ENCODE measurements at places on chromosomes 3 and 15. TPM values are rescaled to one million over a fixed set of nuclear protein-coding genes. Genes with fewer than 3 reads are reported as not detected.

The C15orf62 gene
- total RNA-seq = 0.44 TPM

The DAZL gene
- total RNA-seq = 0.13 TPM

The FSIP1 gene
- 0.61 TPM for total RNA-seq

The TMEM266 gene
- 0.40 TPM for total RNA-seq

The LRRC31 gene
- total RNA-seq = not detected

The GOLGA6L10 gene
- total RNA-seq = 1.1 TPM

The WDR49 gene
- not detected for total RNA-seq

The POMGNT2 gene
- 12.8 TPM for total RNA-seq

The HACD3 gene
- 47.9 TPM for total RNA-seq

The GOLGA6D gene
- not detected for total RNA-seq

The INSYN1 gene
- total RNA-seq = not detected

The UNC13C gene
- total RNA-seq = not detected

The ALDH1L1 gene
- not detected for total RNA-seq

The GHSR gene
- not detected for total RNA-seq

The TRPM1 gene
- not detected for total RNA-seq

The CIB2 gene
- total RNA-seq = 2.8 TPM

The ADGRG7 gene
- total RNA-seq = not detected

The SLC51B gene
- total RNA-seq = not detected

The ZNF80 gene
- total RNA-seq = 2.1 TPM

The GOLGA8M gene
- not detected for total RNA-seq

All from activated CD8-positive, alpha-beta memory T cell treated with anti-CD3 and anti-CD28 coated beads for 36 hours (primary cell).